Activated CD4-positive, alpha-beta T cell treated with anti-CD3 and anti-CD28 coated beads, Interleukin-2, amount 50 U/mL, for 16 hours (primary cell): ENCODE measurements at places on chromosomes 3 and 15.

DNA sequence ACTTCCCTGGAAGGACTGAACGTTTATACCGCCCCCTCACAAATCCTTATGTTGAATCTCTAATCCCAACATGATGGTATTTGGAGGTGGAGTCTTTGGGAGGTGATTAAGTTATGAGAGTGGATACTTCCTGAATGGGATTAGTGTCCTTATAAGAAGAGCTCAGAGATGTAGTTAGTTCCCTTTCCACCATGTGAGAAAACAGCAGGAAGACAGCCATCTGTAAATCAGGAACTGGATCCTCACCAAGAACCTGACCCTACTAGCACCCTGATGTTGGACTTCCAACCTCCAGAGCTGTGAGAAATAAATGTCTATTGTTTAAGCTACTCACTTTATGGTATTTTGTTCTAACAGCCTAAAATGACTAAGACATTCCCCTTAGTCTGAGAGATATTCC lies 33.3 kb upstream of the SACM1L start:
- no peak for DNase-seq

DNA sequence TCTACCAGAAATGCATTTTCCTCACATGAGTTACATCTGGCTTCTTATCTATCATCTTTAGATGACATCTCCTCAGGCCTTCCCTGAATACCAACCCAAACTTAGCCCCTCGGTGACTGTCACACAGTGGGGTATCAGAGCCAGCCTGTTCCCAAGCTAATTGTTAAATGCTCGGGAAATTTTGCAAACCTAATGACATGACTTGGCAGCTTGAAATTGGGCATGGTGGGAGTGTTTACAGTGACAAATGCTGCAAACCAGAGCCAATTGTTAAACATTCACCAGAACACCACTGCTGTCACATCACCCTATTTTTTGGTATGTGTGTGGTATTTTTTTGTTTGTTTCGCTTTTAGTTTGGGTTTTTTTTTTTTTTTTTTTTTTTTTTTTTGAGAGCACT lies 130.8 kb downstream of the HCN4 start:
- no peak for DNase-seq

DNA sequence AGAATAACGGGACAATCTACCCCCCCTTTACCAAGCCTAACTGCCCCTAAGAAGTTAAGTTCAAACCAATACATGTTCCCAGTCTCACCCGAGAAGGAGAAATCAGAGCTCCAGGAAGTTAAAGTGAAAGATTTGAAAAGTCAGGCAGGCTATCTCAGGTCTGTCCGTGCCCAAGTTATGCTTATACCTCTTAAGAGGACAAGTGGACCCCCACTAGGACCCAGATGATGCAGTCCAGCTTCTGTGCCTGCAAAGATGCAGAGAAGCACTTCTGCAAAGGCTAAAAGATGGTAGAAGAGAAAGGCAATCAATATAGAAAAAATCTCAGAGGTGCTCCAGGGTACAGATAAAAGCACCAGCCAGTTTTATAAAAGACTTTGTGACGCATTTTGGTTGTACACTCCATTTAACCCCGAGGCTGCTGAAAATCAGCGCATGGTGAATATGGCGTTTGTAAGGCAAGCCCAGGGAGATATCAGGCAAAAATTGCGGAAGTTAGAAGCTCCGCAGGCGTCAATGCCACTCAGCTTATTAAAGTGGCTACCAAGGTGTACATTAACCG lies 9.8 kb upstream of the SLC9C1 start:
- DNase-seq: no peak

- no peak for DNase-seq
Observed at GRCh38 chr15:81295486-81296121, 28.3 kb downstream of the STARD5 start.

- peak; percentile 97 for DNase-seq
Observed at GRCh38 chr3:50327943-50328691, at the start of gene TUSC2. Gene TUSC2, minus strand, starts transcription at chr3:50328223. Its CDS starts 124 bp downstream, at chr3:50328099.

DNA sequence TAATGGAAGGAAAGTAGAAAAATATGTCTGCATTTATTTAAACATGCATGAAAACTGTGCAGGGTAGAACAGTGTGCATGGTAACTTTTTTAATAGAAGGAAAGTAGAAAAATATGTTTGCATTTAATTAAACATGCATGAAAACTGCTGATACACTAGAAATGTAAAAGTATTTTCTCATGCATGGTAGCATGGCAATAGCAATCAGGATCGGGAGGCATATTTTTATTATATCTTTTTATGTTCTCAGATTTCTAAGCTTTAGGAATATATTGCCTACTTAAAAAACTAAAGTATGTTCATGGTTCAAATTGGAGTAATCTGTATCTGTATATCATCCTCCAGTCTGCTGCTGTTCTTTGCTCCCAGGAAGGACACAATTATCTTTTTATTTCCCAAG lies 1468.9 kb upstream of the GBE1 start:
- no peak for DNase-seq

GRCh38 chr15:96162322-96162721 lies 168.2 kb upstream of the NR2F2 start:
- DNase-seq: no peak

GRCh38 chr15:75045332-75046015 lies 22.1 kb downstream of the PPCDC start:
- DNase-seq: peak; percentile 50

- DNase-seq: no peak
Observed at GRCh38 chr3:66140743-66141372, 79.9 kb upstream of the SLC25A26 start.

DNA sequence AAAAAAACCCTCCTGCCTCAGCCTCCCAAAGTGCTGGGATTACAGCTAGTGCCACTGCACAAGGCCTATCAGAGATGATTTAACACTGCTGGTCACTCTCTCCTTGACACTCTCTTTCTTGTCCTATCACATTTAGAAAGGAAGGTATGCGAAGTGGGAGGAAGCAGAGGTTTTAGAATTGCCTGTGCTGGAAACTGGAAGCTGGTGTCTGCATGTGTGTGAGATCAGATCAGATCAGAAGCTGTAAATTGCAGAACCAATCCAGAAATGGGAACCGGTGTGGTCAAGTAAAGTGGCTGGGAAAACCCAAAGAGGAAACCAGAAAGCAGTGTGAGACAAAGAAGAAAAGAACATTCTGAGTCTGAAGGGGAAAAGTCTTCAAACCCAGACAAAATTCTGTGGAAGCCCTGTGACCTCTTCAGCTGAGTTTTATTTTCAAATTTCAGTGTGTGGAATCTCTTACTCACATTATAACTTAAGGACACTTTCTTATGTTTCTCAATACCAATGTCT lies 2.8 kb downstream of the EFHB start:
- peak; percentile 85 for DNase-seq

DNA sequence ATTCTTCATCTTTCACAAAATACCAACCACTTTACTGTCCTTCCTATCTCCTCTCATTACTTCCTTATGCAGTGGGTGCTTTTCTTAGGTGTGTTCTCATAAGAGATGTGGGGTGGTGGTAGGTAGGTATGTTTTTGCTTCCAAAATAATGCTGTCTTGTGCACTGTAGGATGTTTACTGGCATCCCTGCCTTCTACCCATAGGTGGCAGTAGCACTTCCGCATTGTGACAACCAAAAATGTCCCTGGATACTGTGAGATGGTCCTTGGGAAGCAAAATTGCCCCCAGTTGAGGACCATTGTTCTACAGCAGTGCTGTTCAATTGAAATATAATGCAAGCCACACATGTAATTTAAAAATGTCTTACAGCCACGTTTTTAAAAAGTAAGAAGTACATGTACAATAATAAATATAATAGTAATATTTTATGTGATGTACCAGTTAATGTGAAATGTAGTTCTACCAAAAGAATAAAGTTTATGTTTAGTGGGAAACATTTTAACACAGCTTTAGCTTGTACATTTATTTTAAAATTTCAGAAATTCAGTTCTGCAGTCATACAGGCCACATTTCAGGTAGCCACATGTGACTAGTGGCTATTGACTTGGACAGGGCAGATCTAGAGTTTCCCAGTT lies 75.2 kb downstream of the NEO1 start:
- DNase-seq: peak; percentile 43

DNA sequence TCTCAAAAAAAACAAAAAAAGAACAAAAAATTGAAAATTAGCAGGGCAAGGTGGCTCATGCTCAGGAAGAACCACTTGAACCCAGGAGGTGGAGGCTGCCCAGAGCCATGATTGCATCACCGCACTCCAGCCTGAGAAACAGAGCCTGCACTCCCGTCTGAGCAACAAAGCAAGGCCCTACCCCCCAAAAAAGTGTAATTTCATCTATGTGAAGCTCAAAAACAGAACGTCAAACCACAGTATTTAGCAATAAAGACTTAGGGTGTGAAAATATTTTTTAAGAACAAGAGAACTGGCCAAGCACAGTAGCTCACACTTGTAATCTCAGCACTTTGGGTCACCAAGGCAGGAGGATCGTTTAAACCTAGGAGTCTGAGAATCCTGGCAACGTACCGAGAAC lies 38.2 kb downstream of the STAG1 start:
- DNase-seq: no peak

- DNase-seq: no peak
Observed at GRCh38 chr3:196812853-196813252, 54.9 kb upstream of the SENP5 start.

DNA sequence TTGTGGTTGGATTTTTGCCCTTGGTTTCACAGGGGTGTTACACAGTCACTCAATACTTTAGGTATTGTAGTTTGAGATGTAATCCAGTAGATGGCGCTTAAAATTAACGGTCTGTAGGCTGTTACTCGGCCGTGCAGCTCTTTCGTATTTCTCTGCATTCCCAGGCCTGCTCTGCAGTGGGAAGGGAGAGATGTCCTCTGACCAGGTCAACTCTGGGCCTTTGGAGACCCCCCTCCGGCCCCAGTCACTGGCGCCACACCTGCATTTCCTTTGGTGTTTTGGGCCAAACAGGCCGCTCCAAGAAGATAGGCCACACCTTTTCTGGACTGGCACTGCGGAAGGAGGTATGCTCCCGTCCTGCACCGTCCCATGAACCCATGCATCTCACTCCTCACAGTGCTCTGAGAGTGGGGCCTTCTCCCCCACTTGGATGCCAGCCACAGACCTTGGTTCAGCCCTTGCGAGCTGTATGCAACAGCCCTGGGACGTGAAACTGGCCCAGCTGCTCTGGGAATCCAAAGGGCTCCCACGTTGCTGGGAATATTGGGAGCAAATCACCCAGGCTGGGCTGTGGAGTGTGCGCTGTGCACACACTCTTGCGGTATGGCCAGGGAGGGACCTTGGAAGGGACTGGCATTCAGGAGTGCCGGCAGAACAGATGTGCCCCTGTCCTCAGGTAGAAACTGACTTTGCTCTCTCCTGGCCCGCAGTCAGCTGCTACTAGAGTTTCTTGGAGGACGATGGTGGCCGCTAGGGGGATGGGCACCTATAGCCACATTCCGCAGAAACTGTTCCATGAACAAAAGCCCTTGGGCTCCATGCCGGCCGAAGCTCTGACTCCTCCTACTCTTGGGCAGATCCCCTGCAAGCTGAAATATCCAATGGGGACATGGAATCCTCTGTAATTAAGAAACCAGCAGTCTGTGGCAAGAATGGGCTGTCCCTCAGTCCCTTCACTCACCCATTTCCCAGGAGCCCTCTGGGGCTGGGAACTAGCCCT lies 410.5 kb upstream of the CADM2 start:
- peak; percentile 24 for DNase-seq

DNA sequence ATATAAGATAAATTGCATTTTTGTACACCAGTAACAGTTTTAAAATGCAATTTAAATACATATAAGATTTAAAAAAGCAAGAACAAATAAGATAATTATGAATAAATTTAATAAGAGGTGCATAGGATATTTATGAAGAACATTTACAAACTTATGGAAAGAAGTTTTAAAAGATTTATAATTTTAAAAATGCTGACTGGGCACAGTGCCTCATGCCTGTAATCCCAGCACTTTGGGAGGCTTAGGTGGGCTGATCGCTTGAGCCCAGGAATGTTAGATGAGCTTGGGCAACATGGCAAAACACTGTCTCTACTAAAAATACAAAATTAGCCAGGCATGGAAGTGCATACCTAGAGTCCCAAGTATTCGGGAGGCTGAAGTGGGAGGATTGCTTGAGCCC lies 37.8 kb downstream of the EOMES start:
- no peak for DNase-seq

DNA sequence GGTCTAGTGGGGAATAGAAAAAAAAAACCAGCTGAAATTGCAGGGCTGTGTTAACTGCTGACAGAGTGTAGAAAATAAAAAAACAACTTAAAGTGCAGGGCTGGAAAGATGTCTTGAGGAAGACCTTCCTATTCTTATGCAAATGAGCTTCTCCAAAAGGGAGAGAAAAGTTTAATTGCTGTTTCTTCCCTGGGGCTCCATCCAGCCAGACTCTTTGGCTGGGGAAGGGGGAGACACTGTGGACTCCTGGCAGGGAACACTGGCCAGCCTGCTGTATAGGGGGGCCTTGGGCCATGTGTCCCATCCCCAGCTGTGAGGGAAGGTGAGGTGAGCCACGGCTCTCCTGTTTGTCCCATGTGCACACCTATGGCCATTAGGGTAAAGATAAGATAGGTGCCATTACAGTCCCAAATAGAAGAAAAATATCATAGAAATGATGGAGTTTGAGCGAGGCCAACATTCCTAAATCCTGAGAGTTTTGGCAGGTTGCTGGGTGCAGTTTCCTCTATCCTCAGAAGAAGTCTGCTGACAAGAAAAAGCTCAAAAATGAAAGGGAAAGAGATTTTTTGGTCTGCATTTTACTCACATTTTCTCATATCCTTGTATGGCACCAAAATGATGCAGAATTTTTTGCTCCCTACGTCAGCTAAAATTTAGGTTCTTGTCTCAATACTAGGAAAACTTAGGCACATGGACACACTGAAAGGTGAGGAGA lies 901.7 kb downstream of the PLOD2 start:
- DNase-seq: no peak

DNA sequence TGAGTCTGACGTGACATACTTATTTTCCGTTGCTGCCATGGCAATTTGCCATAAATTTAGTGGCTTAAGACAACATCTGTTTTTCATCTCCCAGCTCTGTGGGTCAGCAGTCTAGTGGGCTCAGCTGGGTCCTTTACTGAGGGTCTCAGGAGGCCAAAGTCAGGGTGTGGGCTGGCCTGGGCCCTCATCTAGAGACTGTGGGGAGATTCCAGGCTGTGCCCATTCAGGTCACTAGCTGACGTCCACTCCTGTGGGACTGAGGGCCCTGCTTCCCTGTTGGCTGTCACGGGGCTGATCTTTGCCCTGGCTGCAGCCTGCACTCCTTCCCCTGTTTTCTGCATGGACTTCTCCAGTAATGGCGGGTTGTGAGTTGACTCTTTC lies 19.1 kb downstream of the FGD5 start:
- DNase-seq: no peak

DNA sequence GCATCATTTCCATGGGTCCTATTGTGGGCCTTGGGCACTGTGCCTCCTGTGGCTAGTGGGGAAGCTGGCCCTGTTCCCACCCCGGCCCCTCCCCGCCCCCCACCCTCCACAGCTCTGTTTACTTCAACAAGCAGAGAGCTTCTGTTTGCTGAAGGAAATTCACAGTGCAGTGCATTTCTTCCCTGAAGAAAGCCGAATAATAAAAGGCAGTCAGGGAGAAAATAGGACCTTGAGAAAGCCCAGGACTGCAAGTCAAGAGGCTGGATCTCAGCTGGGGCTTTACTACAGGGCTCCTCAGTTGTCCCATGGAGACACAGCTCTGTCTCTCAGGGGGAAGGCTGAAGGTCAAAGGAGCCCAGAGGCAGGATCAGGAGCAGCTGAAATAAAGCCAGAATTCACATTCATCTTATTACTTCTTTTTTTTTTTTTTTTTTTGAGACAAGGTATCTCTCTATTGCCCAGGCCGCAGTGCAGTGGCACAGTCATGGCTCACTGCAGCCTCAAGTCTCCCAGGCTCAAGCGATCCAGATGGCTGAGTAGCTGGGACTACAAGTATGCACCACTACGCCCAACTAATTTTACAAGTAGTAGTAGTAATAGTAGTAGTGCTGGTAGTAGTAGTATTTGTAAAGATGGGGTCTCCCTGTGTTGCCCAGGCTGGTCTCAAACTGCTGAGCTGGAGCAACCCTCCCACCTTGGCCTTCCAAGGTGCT lies 33.0 kb upstream of the LACTB start:
- DNase-seq: no peak
